ENCODE measurements at places on chromosomes 5 and 9.

DNA sequence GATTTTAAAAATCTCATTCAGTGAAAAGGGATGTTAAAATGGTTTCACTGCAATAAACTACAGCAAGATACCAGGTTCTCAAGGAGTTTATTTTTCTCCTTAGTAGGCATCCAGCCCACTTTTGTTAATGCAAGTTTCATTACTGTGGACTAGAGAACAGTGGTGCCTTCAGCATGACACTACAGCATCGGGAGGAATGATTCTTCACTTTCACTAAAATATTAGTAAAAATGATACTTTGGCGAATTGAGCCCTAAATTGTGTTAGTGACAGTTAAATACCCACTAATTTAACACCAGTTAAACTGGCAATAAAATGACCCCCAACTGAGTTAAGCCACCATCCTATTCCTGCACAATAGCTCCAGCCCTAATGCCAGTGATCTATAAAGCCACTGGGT is 152.2 kb upstream of the MPDZ start:
- DNase-seq: no peak

GRCh38 chr9:117121316-117121715 is 293.5 kb downstream of the ASTN2 start:
- DNase-seq: no peak

DNA sequence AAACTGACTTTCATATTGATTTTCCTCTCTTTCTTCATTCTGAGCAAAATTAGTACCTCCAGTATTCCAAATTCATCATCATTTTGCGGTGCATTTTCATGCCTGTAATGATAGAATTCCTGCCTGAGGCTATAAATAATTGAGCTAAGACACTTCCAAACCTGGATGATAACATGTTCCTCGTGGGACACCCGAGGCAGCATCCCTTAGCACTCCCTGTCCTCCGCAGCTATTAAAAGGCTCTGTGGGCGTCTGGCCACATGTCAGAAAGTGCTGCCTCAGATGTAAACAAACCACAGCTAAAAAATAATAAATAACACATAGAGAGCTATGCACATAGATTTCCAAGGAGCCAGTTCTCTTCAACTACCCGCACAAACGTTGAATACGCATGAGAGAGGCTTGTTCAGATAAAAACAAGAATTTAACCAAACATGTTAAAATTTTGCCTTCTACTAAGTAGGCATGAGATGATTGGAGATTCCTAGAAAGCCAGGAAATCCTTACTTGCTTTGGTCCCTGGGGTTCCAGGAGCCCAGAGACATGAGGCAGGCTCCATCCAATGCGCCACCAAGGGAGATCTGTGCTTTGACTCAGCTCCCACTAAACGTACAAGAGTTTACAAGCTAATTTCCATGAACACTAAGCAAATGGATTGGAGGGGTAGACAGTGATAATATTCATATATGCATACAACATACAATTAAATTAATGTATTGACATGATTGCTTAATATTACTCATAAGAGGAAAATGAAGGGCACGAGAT is 82.7 kb downstream of the SHC3 start:
- no peak for DNase-seq

- DNase-seq: no peak
Observed at GRCh38 chr9:98104445-98104881, 14.6 kb downstream of the TRIM14 start.

DNA sequence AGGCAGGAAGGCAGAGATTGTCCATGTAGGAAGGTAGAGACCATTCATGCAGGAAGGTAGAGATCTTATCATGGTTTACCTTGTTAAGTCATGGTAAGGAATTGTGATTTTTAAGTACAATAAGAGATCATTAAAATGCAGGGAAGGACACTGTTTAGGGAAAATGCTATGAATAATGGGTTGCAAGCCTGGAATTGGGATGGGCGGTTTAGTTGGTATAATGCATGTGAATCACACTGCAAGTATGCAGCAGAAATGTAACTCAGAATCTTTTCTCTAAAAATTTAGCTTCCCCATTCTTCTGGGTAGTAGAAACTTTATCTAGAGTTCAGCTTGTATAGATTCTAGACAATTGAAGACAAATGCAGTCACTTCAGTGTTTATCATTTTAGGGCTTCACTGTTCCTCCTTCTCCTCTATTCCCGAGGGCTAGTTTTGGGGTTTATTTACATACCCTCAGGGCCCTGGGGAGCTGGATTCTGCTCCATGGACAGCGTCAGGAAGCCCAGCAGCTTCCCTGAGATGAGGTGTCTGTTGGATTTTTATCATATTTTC is 212.0 kb downstream of the SREK1 start:
- no peak for DNase-seq

DNA sequence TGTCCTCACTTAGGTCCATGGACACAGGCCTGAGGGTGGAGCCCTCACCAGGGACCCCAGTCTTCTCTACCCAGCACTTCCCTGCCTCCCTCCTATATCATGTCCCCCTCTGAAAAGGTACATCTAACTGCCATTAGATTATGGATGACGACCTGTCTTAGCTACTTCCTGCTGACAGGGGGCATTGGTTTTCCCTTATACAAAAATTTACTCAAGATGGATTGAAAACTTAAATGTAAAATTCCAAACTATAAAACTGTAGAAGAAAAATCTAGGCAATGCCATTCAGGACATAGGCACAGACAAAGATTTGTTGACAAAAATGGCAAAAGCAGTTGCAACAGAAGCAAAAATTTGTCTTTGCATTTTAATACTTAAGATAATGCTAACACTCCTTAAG is 623.2 kb upstream of the FAM174A start:
- DNase-seq: no peak

DNA sequence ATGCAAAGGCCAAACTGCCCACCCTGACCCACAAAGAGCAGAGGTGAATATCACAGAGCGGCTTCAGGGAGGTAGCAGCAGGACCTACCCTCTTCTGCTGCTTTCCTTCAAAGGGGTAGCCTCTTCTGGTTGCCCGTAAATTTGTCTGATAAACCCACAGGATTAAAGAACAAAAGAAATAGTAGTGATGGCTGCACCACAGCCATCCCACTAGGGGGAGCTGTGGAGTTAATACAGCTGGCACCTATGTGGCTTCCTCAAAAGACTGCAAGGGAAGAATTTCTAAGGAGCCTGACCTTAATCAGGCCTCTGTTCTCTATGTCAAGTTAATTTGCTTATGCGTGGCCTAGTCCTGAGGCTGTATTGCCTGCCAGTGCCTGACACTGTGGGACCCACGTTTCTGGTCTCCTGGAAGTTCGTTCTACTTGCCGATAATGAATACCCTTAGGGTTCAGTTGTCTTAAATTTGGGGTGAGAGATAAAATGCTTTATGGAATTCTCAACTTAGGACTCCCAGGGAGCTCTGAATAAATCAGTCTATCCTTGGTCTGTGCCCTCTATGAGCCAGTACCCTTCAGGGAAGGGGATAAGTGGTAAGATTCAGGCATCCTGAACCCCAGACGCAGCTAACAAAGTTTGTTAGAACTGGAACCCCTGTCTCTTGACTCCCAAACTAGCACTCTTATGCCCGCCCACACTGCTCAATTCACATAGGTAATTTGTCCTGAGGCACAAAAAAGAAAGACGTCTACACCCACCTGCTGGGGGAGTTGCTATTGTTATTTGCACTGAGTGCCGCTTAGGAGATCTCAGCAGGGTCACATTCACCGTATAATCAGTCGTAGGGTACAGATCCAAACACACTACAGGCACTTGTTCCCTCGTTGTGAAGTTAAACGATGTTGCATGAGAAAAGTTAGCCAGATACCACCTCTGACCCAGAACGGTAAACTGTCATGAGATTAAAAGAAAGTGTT is 77.1 kb downstream of the SUSD1 start:
- DNase-seq: peak; percentile 57

DNA sequence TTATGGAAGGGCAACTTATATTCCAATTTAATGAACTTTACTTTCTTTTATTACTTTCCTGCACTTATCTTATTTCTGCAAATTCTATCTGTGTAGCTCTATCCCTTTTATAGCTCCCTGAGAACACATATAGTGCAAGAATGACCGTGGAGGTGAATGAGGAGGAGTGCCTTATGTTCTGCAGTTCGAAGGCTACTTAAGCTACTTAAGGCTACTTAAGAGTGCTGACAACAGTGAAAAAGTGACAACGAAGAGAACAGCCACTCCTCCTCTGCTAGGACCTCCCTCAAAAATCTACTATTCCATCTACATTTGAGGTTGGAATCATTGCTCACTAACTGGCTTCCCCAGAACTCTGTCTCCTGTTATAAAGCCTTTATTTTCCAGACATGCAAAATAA is 1365.7 kb upstream of the C9orf72 start:
- no peak for DNase-seq

DNA sequence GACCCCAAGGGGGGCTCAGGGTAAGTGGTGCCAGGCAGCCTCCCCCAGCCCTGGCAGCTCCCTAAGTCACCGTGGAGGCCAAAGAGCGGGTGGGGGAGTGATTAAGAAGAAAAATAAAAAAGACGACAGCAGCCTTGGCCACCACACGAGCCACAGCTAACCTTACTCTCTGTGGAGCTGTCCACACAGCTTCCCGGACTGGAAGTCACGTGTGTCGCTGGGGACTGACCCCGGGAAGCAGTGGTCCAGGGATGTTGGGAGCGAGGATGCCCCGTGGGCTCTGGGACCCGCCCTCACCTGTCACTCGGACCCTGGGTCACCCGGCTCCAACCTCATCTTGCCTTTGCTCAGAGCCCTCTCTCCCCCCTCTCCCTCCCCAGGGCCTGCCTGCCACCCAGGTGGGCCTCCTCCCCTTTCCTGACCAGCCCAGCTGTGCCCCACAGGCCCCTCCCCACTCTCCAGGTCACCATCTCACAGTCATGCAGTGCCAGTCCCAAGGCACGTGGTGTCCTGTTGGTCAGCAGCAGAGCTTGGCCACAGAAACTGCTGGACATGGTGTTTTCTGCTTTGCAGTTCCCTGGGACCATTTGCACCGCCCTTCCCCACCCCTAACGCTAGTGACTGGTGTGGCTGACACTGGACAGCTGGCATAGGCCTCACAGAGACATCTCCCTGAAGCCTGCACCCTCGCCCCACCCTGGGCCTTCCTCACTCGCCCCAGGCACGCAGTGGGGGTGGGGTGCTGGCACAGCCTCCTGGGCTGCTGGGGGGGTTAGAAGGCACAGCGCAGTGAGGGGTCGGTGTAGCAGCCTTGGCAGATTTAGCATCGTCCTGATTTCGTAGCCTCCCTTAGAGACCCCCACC is 9.8 kb upstream of the EXOC3 start:
- DNase-seq: no peak

- DNase-seq: no peak
Observed at GRCh38 chr9:106038266-106039001, 344.1 kb downstream of the TMEM38B start.

GRCh38 chr9:20358207-20358606 is 264.1 kb downstream of the MLLT3 start:
- DNase-seq: no peak

DNA sequence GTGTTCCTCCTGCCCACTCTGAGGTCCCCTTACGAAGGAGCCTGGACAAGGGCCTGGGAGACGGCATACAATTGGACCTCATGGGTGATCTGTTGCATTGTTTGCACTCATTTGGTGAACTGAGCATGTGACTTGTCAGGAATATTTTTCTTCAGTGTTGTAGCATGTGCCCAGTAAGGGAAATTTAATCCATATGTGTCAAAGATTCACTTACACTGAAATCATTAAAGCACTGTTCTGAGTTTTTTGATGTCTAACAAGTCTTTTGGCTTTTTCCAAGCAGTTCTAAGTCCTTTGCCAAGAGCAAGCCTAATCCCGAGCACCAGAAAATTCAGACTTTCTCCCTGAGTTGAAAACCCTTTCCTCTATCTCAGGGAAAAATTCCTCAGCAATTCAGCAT is 61.6 kb upstream of the RPS23 start:
- DNase-seq: no peak

- no peak for DNase-seq
Observed at GRCh38 chr5:3925935-3926334, 330.3 kb downstream of the IRX1 start.

DNA sequence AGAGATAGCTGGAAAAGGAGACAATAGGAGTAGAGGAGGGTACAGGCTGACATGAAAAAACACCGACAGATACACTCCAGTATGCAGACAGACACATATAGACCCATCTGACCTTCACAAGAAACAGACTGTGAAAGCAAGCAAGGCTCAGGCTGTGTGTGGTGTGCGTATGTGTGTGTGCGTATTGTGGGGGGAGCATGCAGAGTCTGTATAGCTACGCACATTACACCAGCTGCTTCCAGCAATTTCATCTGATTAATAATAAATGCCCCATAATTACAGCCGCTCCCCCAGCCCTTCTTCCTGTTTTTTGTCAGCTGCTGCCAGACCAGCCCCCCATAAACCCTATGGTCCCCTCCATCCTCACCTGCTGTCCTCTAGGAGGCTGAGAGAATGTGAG is 6.7 kb downstream of the CNTFR start:
- DNase-seq: no peak

DNA sequence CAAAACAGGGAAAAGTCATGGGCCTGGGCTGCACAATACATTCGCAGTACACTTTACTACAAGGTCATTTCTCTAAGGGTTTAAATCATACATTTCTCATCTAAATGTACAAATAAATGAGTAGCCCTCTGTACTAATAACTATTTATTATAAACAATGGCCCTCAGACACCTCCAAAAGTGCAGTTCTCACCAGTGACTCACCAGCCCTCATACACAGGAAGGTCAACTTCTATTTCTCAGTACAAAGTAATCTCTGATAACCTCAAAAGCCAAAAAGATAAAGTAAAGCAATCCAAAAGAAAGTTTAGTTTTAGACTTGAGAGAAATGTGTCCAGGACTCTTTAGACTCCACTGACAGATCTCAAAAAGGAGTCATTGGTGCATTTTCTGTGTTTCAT is 1258.1 kb upstream of the CDH6 start:
- no peak for DNase-seq

DNA sequence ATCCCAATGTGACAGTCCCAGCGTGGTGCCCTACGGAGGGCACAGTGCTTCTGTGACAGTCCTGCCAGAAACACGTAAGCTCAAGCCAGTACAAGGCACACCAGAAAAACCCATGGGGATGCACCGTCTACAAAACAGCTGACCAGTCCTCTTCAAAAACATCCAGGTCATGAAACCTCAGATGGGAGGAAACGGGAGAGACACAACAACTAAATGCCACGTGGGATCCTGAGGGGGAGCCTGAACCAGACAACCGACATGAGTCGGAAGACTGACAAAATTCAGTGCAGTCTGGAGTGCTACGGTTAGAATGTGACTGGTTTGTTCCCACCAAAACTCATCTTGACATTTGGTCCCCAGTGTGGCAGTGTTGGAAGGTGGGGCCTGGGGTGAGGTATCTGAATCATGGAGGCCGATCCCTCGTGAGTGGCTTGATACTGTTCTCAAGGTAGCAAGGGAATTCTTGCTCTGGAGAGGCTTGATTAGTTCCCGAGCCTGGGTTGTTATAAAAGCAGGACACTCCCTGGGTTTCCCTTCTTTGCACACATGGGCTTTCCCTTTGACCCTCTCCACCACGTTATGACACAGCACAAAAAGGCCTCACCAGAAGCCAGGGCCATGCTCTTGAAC is 55.4 kb downstream of the ADAMTS2 start:
- no peak for DNase-seq

- DNase-seq: no peak
Observed at GRCh38 chr5:148176480-148176879, 8.1 kb downstream of the SPINK14 start.

- DNase-seq: no peak
Observed at GRCh38 chr5:173567548-173567947, 48.9 kb downstream of the BOD1 start.

Measured in T-helper 17 cell (primary cell).